ENCODE measurements at places on chromosomes 12 and 14.
A peak's percentile ranks its signal among the peaks of the same experiment; 100 is the strongest.

- DNase-seq: peak; percentile 8
Measured at GRCh38 chr12:126784328-126784921, 1482.5 kb upstream of the TMEM132C start.

- no peak for DNase-seq
Measured at GRCh38 chr12:75478116-75478794, 2.3 kb upstream of the GLIPR1 start.

- no peak for DNase-seq
Measured at GRCh38 chr14:52939427-52939826, 11.4 kb downstream of the FERMT2 start.

- DNase-seq: no peak
Measured at GRCh38 chr12:92421701-92422100, 276.1 kb upstream of the BTG1 start.

DNA sequence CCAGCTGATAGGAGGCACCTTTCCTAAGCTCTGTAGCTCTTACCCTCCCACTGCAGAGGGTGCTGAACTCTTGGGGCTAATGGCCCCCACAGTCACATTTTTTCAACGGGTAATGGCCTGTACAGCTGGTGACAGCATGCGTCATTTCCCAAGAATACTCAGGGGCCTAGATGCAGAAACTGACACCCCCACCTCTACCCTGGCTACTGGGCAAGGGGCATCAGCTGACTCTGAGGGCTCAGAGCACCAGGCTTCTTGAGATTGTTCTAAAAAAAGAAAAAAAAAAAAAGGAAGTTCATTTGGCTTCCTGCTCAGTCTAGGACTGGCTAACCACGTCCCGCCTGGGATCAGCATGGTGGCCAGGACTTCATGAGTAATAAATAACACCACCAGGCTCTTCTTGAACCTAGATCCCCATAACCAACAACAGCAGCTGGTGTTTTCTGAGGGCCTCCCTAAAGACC lies 35.2 kb downstream of the ZFP36L1 start:
- no peak for DNase-seq

- no peak for DNase-seq
Measured at GRCh38 chr12:16323638-16324037, 23.8 kb upstream of the MGST1 start.

GRCh38 chr14:102304611-102305506 lies at the start of gene MOK:
TSS of gene MOK (minus strand) at chr14:102305164. CDS start at chr14:102304968, 196 bp downstream.
- peak; percentile 92 for DNase-seq

DNA sequence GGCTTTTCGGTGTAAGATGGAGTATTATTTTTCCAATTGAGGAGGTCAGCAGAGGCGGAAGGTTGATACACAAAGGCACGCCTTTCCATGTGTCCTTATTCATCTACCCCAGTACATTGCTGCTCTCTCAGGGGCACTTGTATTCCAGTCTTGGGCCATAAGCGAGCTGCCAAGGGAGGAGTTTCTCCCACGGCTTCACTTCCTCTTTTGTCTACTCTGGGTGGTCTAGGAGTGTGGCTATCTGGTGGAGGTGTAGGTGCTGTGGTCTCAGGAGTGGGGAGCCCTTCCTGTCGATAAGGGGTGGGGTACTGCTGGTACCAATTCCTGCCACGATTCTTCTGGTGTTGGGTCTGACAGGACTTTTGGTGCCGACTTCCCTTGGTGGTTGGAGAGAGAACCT lies 73.4 kb downstream of the GAS2L3 start:
- DNase-seq: no peak

DNA sequence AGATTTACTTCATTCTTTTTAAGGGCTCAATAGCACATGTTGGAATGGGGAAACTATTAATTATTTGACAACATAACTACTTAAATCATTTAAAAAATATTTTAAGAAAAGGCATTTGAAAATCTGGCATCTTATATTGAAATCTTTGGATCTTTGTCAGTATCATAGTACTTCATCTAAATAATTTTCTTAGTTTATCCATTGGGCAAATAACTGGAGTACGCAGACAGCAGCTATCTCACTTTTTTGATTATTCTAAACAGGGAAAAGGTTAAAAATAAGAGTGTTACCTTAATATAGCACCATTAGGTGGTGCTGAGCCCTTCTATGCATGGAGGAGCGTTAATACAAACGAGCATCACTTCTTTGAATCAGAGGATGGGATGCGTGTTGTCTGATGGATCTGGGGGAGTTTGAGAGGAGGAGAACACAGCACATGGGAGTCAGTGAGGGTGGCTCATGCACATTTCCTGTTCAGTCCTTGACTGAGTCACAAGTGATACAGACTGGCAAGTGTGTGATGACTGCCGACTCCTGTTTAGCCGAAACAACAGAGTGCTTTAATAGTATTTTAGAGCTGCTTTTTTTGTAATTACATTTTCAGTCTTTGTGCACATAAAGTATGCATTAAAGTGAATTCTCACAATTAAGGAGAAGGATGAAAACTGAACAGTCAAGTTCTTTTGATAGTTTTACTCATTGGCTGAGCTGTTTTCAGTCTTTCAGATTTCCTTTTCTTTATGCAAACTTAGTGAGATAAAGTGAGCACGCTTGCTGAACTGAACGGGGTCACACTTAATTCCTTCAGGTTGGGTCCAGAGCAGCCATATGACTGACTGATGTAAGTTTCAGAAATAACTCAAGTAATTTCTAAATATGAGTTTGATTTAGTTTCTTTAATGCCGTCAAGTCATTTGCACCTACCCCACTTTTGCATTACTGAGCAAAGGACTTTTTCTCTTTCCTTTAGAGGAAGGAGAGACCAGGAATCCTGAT lies 92.7 kb downstream of the DIP2B start:
- DNase-seq: peak; percentile 65

DNA sequence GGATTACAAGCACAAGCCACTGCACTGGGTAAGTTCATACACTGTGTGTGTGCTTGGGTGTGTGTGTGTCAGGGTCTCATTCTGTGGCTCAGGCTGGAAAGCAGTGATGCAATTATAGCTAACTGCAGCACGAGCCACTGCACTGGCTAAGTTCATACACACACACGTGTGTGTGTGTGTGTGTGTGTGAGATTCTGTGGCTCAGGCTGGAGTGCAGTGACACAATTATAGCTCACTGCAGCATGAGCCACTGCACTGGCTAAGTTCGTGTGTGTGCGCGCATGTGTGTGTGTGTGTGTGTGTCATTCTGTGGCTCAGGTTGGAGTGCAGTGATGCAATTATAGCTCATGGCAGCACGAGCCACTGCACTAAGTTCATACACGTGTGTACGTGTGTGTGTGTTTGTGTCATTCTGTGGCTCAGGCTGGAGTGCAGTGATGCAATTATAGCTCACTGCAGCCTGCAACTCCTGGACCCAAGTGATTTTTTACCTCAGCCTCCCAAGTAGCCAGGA lies 85.4 kb downstream of the HECTD1 start:
- no peak for DNase-seq

DNA sequence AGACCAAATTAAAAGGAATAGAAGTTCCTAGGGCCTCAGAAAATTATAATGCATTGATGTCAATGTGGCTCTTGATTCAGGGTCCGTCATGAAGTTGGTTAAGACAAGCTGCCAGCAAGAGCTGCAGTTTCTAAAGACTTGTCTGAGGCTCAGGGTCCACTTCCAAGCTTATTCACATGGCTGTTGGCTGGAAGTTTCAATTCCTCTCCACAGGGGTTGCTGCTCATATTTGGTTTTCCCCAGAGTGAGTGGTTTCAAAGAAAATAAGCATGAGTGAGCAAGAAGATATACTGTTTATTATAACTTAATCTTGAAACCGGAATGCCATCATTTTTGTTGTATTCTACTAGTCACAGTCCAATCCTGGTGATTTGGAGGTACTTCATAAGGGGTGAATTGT lies 1247.4 kb downstream of the LRFN5 start:
- DNase-seq: no peak

GRCh38 chr12:89350630-89351488 lies 1.4 kb downstream of the DUSP6 start:
- peak; percentile 15 for DNase-seq

- DNase-seq: no peak
Measured at GRCh38 chr14:64110802-64111201, 183.4 kb downstream of the ESR2 start.

DNA sequence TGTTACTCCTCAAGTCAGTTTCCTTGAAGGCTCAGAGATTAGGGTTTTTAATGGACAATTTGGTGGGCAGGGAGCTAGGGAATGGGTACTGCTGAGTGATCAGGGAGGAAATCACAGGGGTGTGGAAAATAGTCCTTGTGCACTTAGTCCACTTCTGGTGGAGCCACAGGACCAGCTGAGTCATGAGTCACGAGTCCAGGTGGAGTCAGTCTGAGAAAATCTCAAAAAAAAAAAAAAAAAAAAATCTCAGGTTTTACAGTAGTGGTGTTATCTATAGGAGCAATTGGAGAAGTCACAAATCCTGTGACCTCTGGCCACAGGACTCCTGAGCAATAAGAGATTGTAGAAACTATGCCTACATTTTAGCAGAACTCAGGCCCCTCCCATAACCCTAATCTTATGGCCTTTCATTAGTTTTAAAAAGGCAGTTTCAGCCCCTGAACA lies 28.2 kb upstream of the AMN1 start:
- no peak for DNase-seq

DNA sequence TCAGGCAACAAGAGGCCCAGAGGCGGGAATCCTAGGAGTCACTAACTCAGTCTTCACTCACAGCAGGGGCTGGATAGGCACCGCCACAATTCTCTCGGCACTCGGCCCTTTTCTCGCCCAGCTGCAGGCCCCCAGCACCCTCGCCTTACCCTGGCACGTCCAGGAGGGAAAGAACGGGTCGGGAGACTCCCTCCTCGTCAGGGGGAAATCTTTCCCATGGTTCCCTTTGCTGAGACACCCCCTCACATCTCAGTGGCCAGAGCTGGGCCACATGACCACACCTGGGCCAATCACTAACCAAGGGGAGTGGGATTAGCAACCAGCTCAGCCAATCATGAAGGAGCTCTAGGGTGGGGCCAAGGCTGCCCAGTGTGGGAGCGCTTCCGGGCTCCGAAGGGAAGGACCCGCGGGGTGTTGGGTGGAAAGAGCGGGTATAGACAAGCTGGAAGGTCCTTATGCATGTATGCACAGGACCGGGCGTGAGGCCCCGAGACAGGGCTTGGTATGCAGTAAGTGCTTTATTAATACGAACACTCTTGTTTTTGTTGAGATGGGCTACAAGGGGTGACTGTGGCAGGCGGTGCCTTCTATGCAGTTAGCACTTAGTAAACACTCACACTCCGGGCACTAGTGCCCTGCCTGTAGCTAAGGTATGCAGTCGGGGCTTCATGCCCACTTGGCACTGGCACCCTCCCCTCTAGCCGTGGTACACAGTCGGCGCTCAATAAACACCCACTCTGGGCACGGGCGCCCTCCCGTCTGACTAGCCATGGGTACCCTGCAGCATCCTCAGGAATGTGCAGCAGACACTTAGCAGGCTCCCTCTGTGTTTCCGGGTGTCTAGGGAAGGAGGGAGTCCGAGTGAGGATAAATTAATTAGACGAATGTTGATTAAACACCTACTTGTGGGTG lies 40.3 kb downstream of the ADGRD1 start:
- no peak for DNase-seq

GRCh38 chr14:55921511-55921910 lies 196.7 kb upstream of the PELI2 start:
- DNase-seq: no peak

GRCh38 chr12:2341871-2342270 lies 289.1 kb downstream of the CACNA1C start:
- DNase-seq: no peak

- peak; percentile 49 for DNase-seq
Measured at GRCh38 chr12:118055144-118055557, 5.8 kb downstream of the WSB2 start.

DNA sequence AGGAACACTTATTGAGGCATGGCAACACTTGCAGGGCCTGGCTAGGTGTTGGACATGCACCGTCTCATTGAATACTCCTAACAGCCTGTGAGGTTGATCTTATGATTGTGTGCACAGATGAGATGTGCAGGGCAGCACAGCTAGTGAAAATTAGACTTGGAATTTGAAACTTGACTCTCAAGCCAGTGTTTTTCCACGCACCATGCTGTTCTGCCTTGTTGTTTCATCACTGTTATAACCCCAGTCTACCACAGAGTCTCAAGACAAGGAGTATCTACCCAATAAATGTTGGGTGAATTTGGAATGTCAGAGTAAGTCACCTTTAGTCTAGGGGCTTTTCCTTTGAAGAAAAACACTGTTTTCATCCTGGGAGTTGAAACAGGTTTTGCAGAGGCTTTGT lies 55.8 kb upstream of the LRIG3 start:
- DNase-seq: no peak

DNA sequence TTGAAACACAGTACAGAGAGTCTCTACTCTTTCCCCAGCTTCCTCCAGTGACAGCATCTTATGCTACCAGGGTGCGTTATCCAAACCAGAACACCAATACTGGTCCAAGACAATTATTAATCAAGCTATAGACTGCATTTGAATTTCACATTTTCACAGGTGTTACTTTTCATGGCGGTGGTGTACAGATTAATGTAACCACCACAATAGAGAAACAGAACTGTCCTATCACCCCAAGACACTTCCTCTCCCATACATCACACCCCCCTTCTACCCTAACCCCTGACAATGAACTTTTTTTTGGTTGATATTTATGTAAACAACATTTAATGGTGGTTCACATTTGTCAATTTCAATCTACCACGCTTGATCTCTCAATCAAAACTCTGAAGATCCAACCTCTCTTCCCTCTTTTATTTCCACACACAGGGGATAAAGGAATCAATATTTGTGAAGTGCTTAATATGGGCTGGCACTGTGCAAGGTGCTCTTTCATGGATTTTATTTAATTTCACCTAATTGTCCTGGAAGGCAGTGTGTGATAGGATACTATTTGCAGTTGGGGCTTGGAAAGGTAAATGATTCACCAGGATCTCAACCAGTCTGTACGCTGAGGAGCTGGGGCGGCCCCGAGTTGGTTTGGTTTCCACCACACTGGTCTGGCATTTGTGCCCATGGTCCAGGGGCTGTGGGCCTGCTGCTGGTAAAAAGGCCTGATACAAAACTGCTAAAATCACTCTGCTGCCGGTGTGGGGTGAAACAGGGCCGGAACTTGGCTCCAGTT lies 54.6 kb upstream of the DICER1 start:
- no peak for DNase-seq
